Stimulated activated CD8-positive, alpha-beta memory T cell treated with anti-CD3 and anti-CD28 coated beads, Interleukin-7, amount 100 ng/mL, for 1 hour (primary cell): ENCODE measurements at places on chromosomes 7 and 10.

- no peak for DNase-seq
These were observed 22.1 kb downstream of the CAV1 start for GRCh38 chr7:116546916-116547315.

- no peak for DNase-seq
These were observed 29.9 kb downstream of the MYL10 start for GRCh38 chr7:101598986-101599771.

DNA sequence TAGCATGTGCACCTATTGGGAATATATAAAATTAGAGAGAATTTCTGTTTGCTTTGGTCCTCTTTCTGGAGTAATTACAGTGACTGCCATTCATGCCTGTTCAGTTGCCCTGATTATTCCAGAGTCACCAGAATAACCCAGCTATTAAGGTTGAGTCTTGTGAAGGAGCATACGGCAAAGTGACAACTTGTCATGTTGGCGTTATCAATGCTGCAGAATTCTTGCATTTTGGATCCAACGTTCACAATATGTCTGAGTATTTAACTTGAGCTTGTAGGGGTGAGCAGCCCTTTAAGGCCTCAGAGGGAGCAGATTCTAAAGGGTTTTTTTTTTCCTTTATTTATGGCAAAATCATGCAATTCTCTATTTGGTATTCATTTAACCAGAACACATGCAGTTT is 419.4 kb upstream of the MGMT start:
- no peak for DNase-seq

DNA sequence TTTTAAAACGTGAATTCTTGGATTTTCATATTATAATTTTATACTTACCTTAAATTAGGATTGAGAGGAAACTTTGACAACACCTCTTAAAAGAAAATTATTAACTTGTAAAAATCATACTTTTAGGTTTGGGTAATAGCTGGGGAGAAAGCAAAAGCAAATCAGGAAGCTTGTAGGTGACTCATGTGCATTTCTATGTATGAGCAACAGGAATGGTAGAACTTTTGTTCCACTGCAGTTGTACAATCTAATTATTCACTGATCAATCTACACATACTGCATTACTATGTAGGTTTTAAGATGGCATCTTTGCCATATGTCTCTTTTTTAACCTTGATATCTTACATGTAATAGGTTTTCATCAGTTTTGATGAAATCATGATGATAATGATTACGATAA is 223.2 kb downstream of the PRKG1 start:
- DNase-seq, result no peak

- DNase-seq, result no peak
These were observed 29.7 kb upstream of the TAS2R16 start for GRCh38 chr7:123024989-123025758.

DNA sequence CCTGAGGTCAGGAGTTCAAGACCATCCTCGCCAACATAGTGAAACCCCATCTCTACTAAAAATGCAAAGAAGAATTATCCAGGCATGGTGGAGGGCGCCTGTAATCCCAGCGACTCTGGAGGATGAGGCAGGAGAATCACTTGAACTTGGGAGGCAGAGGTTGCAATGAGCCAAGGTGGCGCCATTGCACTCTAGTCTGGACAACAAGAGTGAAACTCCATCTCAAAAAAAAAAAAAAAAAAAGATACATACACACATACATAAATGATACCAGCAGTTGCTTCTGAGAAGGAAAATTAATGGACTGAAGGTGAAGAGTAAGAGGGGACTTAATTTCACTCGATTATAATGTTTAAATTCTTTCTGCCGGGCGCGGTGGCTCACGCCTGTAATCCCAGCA is 40.2 kb upstream of the PAX2 start:
- DNase-seq, result no peak

DNA sequence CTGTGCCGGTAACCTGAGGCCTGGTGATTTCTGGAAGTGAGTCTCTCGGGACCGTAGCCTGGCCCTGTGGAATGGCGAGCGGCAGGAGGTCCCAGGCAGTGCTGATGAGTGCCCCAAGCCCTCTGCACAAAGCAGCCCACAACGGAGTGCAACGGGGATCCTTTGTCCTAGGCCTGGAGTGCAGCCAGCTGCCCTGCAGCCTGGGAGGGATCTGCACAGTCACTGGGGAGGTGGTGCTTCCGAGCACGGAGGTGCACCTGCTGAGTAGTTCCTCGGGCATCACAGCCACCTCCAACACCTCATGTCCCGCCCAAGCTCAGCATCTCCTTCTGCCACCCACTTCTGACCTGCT is 162.8 kb upstream of the ZMIZ1 start:
- DNase-seq, result no peak

DNA sequence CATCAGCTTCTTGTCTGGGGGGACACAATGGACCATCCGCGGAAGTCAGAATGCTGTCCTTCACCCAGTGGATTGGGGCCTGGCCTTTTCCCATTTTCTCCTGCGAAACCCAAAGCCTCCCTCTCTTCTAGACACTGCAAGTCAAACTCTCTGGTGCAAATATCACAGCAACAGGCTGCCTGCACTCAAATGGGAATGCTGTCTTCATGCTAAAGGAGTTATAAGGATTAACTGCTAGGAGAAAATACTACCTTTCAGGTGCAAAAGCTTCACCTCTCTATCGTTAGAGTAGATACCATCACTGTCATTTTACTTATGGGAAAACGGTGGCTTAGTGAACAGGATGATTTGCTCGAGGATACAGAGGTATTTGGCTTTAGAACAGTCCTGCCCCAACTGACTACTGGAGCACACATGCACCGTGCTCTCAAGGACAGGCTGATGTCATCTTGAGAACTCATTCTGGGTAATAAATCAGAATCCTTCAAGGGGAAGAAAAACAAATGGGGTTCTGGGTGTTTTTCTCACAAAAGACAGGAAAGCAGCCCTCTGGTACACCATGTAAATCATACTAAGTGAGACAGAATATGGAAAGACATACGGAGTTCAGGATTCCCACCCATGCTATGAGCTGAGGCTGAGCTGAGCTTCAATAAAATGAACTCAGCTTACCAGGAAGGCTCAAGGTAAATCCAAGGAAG is 100.9 kb downstream of the SAMD9 start:
- DNase-seq, result no peak

DNA sequence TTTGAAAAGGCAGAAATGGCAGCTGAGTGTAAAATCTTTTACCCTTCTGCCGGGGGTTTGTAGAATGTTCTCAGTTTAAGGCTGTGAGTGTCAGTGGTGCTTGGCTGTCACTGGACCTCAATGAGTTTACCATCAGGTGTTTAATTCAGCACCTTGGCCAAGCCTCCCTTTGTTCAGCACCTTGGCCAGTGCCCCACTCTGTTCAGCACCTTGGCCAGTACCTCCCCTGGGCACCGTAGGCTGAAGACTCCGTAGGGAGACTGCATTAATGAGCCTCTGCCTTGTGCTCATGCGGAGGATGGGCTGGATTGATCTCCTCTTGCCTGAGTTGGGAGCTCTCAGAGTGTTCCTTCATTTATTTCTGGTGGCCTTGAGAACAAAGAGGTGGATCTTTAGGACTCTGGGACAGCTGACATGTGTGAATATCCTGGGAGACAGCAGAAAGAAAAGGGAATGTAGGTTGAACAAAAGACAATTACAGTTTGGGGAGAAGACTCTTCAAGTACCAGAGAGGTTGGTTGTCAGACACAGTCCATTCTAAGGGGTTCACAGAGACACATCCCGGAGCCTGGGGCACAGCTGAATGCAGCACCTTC is 1.6 kb downstream of the FAM24A start:
- DNase-seq, result peak; percentile 16

GRCh38 chr7:47484923-47485639 is 96.8 kb downstream of the TNS3 start:
- DNase-seq, result no peak

GRCh38 chr7:112877691-112878460 is 87.7 kb upstream of the TMEM168 start:
- DNase-seq, result no peak

DNA sequence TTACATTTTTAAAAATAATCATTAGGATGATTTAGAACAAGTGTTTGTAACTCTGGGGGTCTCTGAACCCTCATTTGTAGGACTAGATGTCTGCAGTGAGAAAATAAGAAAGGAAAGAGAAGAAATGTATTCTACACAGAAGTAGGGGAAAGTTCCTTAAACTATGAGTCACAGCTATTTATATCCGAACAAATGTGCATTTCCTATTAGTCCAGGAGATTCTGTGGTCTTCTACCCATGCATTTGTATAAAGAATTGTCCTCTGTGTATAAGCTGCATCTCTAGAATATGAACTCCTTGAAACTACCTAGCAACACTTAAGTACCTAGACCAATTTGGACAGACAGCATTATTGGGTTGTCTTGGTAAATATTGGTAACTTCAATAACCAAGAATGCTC is 15.9 kb upstream of the CD36 start:
- DNase-seq, result no peak

GRCh38 chr10:112852306-112852705 is 97.7 kb upstream of the TCF7L2 start:
- DNase-seq, result no peak

DNA sequence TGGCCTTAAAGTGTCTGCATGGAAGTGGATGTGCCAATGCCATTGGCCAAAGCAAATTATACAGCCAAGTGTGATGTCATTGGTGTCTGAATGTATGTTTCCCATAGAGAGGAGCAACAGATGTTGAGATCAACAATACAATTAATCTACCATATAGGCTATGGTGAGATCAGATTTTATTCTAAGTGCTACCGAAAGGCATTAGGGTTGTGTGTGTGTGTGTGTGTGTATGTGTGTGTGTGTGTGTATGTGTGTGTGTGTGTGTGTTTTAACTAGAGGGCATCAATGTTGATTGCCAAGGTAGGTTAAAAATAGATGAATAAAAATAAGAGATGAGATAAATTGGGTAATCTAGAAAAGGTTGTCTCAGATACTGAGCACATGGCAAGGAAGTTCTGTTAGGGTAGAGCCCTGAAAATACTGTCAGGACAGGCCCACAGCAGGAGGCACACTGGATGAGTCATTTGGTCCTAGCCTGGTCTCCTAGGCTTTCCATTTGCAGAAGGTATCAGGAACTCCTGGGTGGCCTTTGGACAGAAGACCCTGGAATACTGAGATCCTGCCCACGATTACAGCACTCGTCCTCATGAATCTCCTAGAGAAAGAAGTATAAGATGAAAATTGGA is 446.0 kb upstream of the PODXL start:
- no peak for DNase-seq

DNA sequence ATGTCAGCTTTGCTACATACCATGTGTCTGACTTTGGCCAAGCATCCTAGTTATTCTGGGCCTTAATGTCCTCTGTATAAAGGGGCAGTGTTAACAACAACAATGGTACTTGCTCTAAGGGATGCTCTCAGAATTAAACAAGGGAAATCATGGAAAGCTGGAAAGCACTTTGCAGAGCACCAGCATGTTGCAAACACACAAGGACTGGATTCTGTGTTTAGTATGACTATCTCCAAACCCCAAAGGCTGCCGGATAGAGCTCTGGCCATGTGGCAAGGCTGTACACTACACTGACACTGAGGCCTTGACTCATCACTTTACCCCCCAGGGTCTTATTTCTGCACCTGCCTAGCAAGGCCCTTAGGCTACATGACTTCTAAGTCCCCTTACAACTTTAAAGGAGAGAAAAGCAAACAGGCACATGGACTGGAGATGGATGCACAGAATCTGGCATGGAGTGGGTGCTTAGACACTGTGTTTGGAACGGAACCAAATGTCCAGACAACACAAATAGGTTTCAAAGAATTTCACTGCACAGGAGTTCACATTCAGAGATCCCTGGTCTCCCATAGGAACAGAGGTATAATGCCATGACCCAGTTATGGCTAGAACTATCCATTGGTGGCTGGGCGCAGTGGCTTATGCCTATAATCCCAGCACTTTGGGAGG is 74.6 kb downstream of the FAM13C start:
- no peak for DNase-seq

DNA sequence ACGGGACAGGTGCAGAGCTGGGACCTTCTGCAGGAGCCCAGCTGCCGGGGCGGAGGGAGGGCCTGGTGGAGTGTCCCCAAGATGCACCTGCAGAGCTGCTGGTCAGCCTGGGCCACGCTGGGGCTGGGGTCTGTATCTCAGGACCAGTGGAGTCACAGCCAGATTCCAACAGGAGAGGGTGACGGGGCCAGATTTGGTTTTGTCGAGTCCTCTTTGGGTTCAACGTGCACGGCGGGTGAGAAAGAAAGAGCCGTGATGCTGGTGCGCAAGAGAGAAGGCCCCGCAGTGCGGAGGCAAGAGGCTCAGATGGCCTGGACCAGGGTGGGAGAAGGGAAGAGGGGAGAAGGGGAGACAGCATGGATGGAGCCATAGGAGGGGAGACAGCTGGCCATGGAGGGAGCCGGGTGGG is 462.9 kb downstream of the PTPRN2 start:
- DNase-seq, result no peak

DNA sequence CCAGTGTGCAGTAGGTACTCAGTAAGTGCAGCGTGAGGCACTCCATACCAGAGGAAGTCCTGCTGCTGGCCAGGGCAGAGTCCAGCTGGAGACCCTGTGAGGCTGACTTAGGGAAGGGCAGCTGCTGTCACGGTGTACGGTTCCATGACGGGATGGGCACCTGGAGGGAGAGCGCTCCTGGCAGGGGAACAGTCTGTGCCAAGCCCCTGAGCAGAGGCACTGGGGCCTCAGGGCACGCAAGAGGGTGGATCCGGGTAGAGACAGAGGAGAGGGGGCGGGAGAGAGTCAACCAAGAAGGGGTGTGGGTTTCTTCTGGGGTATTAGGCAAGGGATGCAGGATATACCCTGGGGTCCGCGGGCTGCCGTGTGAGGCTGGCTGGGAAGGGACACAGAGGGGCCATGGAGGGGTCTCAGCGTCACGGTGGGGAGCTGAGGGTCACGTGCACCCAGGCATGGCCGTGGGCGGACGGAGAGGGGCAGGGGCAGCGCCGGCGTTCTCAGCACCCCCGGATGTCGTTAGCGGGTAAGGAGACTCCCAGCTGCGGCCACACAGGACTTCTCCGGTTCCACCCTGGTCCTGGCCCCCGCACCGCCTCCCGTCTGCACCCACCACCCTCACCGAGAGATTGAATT is 70.5 kb downstream of the MICALL2 start:
- DNase-seq, result no peak

DNA sequence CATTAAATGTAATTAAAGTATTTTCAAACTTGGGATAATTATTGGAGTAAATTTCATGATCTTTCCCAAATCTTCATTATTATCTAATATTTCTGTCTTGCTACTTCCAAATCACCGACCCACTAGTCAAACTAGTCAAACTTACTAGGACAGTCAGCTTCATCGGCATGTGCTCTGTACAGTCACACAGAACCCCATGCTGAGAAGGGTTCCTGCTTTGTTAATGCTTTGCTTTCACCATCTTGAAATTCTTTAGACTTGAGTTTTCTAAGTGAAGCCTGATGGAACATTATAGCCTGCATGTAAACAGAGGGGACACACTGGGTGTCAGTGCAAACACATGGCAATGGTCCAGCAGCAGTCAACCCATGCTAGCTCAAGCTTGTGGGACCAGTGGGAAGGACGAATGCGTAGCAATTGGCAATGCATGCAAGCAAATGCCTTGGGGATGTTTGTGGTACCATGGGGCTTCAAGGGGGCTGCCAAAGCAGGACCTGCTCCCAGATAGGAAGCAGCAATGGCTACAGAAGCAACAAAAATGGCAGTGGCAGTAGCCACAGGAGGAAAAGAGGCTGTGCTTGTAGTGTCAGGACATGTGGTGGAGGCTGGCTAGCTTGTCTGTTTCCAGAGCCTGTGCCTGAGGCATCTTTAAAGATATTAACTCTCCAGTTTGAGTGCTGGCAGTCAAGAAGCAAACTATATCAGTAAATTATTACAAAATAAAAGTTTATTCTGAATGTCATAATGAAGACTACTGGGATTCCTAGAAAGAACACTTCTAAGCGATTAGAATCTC is 441.1 kb upstream of the SEMA3D start:
- DNase-seq, result no peak

GRCh38 chr7:127252377-127252713 is 396 bp downstream of the GRM8 start:
- DNase-seq, result no peak
